AML-193 (cell line): ENCODE measurements at places on chromosomes 5 and 9.

DNA sequence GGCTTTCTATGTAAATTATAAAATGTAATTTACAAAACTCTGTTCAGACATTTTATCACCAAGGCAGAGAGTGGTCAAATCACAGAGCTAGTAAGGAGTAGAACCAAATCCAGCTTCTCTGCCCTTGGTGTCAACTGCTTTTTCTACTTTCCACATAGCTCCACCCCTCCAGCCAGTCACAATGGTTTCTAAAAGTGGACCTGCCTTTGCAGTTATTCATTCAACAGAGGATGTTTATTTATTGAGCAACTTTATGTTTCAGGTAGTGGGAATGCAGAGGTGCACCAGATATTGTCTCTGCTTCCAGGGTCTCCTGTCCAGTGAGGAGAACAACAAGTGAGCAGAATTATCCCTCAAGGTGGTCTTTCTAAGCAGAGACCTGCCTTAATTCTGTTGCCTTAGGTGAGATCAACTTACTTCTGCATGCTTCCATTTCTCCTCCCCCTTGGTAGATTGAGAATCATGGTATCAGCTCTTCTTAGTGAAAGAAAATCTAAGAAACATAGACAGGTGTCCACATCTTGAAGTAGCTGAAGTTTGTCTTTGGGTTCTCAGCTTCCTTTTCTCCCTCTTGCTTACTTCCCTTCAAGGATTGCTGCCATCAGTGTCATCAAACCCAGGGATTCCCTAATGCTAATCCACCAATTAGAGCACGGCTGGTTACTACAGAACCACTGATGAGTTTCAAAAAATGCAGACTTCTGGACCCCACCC, 17.2 kb upstream of the PDCD1LG2 start:
- DNase-seq = no peak

DNA sequence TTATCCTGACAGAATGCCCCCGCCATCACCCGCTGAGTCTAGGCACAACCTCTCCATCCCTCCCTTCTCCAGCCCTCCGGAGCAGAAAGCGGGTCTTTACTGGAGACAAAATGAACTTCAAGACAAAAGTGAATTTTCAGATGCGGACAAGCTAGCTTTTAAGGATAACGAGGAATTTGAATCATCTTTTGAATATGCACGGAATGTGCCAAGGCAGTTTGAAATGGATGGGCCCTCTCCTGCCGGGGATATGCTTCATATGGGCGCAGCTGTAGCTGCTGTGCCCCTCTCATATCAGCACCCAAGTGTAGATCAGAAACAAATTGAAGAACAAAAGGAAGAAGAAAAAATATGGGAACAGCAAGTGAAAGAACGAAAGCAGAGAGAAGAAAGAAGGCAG, 37.5 kb downstream of the CPLANE1 start:
- no peak for DNase-seq

DNA sequence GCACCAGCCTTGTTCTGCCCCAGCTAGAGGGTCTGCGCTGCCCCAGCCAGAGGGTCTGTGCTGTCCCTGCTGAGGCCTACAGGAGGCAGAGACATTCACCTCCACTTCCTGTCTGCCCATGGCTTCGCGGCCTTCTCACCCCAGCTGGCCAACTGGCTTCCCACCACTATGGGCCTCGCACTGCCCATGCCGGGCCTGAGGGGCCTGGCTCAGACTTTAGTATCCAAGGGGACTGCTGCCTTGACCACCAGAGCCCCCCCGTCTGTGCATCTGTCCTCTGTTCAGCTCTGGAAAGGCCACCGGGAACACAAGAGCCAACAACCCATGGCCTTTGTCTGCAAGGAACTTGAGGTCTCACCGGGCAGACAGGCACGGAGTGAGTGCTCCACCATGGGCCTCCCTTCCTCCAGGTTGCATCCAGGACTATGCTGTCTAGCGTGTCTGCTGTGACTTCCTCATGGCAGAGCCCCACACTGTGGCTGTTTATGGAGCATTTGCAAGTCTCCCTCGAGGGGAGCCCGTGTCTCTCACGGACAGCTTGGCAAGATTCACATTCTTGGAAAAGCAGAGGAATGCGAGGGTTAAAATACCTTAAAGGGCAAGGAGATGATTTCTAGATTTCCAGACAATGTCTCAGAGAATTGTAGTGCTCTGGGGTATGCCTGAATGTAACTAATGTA, 1.7 kb downstream of the DCANP1 start:
- no peak for DNase-seq

- no peak for DNase-seq
These were observed 285.8 kb upstream of the TNC start for GRCh38 chr9:115403753-115404152.

GRCh38 chr5:74035521-74035937, 409.5 kb downstream of the ARHGEF28 start:
- DNase-seq = peak; percentile 56
